ENCODE measurements at places on chromosomes 7 and 10.

GRCh38 chr10:22649390-22649841, 65.0 kb downstream of the PIP4K2A start:
- no peak for DNase-seq

DNA sequence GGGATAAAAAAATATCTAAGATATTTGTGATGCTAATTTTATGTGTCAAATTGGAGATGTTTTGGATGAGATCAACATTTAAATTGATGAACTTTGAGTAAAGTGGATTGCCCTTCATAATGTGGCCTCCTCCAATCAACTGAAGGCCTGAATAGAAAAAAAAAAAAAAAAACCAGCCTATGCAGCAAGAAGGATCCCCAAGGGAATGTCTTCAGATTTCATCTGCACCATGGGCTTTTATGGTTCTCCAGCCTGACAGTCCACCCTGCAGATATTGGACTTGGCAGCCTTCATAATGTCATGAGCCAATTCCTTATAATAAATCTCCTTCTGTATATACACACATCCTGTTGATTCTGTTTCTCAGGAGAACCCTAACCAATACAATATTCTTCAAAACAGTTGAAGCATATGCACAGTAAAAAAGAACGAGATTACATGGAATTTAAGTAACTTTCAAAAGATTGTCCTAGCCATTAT, 316.9 kb upstream of the PLXDC2 start:
- no peak for DNase-seq

DNA sequence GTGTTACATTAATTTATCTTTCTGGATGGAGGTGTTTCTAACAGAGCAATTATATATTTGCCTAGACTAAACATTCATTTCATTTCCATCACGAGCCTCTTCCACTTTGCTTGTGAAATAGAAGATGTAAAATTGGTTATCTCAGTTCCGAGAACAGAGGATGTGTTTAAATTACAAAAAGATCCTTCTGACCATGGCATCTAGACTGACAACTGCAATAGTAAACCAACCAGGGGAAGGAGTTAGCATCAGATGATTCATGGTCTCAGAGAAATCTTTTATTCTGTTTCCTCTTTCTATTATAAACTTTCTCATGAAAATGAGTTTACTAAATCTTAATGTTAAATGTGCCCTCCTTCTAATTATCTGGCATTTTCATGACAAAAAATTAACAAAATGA, 149.8 kb upstream of the WDR11 start:
- DNase-seq, result no peak

- DNase-seq, result peak; percentile 37
These were observed 97.7 kb upstream of the TMEM196 start for GRCh38 chr7:19871102-19871501.

GRCh38 chr10:73364964-73365363, 6.3 kb upstream of the CFAP70 start:
- no peak for DNase-seq

- DNase-seq, result no peak
These were observed 16.3 kb downstream of the SHH start for GRCh38 chr7:155795951-155796350.

- DNase-seq, result no peak
These were observed 242.3 kb upstream of the SP8 start for GRCh38 chr7:21029006-21029405.

DNA sequence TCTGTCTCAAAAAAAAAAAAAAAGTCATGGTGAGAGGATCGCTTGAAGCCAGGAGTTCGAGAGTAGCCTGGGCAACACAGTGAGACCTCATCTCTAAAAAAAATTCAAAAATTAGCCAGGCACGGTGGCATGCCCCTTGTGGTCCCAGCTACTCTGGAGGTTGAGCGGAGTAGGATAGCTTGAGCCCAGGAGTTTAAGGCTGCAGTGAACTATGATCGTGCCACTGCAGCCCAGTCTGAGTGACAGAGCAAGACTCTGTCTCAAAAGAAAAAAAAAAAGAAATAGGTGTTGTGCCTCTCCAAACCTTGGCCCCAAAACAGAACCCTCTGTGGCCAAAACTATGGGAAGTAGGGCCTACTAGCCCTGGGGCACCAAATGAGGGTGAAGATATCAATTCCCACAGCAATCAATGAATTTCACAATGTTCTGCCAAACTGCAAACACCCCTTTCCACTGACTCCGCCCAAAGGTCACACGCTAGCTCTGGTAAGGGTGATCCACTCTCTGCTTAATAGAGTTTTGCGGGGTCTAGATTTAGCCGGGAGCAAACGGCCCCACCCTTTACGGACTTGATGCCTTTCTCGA, 16.9 kb downstream of the SSC4D start:
- DNase-seq, result no peak

DNA sequence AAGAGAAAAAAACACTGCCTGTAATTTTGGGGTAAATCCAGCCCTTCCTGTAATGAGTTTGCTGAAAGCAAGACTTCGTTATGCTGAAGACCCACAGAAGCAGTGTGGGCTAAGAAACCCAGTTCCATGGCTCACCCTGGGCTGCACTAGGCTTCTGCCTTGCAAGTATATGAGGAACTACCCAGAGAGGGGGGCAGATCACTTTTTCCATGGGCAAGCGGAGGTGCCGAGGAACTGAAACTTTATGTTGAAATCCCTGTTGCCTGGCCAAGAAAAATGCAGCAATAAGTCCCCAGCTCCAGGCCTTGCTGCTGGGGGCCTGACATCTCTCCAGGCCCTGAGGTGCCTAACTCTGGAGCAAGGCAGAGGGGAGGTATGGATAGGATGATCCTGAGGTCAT, 8.5 kb downstream of the RASSF4 start:
- no peak for DNase-seq

GRCh38 chr7:110358028-110358427, 732.9 kb upstream of the LRRN3 start:
- no peak for DNase-seq

GRCh38 chr7:12896316-12896715, 208.9 kb downstream of the ARL4A start:
- DNase-seq, result no peak

DNA sequence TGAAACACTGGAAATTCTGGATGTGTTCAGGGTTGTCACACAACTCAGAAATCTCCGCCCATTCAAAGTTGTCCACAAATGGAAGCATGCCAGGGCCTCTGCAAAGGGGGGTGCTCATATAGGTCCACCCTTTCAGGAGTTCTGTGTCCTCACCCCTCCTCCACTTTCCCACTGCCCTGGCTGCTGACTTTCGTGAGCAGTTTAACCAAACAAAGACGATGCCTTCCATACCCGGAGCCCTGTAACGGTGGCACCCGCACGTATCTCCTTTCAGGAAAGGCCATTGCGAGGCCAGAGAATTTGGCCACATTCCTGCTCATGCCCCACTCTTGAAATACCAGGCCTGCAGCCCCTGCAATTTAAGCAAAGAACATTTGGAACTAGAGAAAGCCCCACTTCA, 1.4 kb downstream of the CPXM2 start:
- no peak for DNase-seq

DNA sequence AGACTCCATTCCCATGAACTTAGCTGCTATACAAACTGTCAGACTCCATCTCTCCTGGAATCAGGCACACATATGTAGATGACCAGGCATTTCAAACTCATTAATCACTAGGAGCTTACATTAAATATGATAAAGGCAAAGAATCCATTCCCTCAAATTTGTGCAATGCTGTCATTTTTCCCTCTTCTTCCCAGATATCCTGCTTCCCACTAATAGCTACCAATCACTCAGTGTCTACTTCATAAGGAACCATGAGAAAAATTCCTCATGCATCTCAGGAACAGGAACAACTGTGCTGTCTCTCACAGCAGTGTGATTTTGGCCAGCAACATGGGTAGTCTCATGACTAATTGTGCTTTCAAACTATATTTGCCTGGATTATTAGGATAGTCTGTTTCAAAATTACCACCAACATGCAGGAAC, 133.9 kb downstream of the DKK1 start:
- DNase-seq, result no peak

DNA sequence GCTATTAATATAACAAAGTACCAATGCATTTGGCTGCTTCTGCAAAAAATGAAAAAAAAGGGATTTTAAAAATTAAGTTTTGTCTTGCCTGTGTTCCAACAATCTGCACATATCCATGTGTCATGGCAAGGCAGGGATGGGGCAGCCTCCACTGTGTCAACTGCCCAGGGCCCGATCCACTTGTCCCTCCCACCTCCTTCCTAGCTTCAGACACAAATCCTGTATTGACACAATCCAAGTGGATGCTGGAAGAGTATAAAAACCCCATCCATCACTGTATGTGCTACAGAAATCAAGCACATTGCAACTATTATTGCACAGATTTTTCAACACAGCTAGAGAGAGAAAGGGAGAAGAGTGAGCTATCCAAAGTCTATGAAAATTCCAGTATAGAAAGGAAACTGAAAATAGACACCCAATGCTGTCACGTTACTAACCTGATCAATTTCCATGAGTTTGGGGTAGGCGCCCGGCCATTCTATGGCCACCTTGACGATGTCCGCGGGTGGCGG, 106.4 kb downstream of the ELMO1 start:
- DNase-seq, result no peak

DNA sequence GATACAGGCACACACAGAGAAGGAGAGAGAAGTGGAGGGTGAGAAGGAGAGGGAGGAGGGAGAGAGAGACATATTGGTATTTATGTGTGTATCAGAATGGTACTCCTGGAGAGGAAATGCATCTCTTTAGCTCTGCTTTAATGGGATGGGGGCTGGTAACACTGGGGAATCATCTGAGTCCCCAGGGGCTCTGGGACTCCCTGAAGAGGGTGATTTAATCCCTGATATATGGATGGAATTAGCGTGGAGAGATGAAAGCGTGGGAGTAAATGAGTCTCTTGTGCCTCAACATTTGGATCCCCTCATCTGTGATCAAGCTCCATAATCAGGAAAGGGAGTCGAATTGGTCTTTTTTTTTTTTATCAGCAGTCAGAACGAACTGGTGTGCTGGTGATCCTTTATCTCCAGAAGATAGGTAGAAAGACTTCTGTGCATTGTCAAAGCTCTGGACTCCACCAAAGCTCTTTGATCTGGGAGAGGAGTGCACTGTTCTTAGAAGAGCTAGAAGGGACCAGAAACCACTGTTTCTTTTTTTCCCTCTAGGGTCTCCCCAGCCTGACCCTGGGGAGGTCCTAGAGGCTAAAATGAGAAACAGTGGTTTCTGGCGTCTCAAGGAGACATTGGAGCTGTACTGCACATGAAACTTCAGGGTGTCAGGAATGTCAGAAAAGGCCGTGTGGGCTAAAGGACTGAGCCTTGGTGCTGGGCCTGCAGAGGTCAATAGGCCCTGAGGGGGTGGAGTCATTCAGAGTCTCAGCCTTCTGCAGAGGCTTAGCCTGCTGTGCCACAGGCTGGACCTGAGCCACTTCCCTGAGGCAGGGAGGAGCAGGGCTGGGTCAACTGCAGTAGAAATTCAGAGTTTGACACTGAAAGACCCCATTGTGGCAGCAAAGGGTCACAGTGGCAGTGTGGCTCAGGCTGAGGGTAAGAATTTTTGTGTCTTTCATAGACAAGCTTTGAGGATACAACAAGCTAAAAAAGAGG, 234.4 kb upstream of the SLC26A5 start:
- DNase-seq, result no peak

DNA sequence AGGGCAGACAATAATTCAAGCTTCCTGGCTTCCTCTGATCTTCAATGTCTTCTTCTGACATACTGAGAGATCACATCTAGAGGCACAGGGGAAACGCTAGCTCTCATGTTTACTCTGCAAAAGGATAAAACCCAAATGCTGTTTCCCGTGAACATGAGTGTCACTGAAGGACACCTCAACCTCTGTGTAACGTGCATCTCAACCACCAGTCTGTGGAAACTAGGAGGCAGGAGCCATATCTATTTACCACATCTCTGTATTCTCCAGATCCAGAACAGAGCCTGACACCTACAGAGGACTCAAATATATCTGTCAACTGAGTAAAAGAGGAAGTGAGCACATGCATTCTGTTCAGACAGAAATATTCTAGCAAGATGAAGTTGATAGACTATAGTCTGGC, 140.3 kb upstream of the TARP start:
- DNase-seq, result no peak

GRCh38 chr10:5252177-5253037, 55.8 kb downstream of the AKR1C4 start:
- DNase-seq, result no peak

DNA sequence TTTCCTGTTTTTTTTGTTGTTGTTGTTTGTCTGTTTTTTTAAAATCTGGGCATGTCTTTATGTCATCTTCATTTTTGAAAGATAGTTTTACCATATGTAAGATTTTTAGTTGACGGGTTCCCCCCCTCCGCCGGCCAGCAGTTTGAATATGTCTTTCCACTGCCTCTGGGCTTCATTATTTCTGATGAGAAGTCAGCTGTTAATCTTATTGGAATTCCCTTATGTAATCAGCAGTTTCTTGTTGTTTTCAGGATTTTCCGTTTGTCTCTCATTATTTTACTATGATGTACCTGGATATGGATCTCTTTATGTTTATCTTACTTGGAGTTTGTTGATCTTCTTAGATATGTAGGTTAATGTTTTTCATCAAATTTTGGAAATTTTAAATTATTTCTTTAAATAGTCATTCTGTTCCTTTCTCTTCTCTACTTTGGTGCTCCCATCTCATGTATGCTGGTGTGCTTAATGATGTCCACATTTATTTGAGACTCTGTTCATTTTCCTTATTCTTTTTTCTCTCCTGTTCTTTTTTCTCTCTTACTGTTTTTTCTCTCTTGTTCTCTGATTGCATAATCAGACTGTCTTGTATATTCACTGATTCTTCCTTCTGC, 9.7 kb downstream of the EXOC6 start:
- DNase-seq, result no peak

- no peak for DNase-seq
These were observed 38.2 kb downstream of the FAM53B start for GRCh38 chr10:124705817-124706461.

- DNase-seq, result no peak
These were observed 6.9 kb upstream of the GOLGA7B start for GRCh38 chr10:97842656-97843280.

DNA sequence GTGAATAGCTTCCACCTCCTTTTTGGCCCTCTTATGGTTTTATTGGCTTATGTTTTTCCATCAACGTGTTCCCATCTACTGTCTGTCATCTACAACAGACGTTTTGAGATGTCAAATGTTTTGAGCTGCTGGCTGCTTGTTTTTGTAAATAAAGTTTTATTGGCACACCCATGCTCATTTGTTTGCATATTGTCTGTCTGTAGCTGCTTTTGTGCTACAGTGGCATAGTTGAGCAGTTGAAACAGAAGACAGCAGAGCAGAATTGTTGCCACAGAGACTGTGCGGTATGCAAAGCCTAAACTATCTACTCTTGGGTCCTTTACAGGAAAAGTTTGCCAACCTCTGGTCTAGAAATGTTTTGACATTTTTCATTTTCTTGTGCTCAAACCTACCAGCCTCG, 88.7 kb downstream of the VPS50 start:
- DNase-seq, result no peak
